ENCODE measurements at places on chromosomes 3 and 15.

- no peak for DNase-seq
Observed at GRCh38 chr15:58392141-58392540, 39.6 kb upstream of the LIPC start.

- no peak for DNase-seq
Observed at GRCh38 chr15:64566629-64567427, 106.5 kb downstream of the ZNF609 start.

DNA sequence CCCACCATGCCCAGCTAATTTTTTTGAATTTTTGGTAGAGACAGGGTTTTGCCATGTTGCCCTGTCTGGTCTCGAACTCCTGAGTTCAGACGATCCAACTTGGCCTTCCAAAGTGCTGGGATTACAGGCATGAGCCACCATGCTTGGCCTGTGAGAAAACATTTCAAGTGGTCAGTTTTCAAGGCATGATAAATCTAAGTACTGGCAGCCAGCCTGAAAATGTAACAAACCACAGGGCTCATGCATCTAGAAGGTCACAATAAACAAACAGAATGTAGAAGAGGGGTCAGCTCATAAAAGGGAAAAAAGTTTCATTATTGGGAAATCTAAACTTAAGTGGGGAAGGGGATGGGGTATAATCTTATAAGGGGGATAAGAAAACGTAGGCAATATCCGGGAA is 39.9 kb downstream of the PPCDC start:
- no peak for DNase-seq

DNA sequence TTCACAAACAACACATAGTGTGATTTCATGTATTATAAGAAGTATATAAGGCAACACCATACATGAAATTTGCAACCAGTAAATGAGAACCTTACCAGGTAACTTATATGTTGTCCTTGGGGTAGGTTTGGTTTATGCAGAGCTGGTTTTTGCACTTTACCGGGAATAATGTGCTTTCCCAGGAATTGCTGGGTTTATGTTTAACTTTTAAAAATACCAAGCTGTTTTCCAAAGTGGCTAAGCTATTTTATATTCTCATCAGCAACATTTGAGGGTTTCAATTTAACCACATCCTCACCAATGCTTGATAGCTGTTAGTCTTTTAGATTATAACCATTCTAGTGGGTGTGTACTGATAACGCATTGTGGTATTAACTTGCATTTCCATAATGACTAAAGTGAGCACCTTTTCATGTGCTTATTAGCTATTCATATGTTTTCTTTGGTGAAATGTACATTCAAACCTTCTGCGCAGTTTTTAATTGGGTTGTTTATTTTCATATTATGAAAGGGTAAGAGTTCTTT is 71.6 kb downstream of the KY start:
- DNase-seq: no peak

DNA sequence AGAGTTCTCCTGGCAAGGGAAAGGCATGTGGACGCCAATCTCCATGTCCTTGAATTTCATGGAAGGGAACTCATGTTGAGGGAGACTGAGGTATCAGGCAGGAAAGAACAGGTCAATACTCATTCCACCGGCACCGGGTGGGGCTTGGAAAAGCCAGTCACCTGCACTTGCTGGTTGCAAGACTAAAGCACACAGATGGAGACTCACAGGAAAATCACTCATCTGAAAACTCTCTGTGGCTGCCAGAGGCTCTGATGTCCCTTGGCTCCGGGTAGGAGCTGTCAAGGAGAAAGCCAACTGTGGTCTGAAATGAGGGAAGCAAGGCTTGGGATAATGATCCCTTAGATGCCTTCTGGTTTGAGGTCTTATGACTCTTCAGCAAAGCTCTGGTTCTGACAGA is 8.7 kb upstream of the CGNL1 start:
- no peak for DNase-seq

- no peak for DNase-seq
Observed at GRCh38 chr15:92586383-92586942, 69.1 kb downstream of the FAM174B start.

DNA sequence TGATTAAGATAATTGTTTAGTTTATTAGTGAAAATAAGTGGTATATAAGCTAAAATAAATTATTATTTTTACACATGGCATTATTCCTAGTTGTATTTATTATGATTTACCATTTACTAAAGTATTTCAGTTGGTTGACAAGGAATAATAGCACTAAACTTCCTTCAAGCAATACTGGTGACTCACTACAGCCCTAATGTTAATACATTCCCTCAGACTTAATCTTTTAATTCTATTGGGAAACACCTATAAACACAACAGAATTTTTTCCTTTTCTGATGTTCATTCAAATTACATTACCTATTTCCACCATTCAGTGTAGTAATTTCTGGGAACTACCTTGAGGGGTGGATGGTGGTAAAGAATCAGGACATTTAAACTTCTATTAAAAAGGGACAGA is 264.0 kb downstream of the TIGIT start:
- no peak for DNase-seq

- no peak for DNase-seq
Observed at GRCh38 chr3:24129549-24129948, 184.5 kb downstream of the NR1D2 start.
